ENCODE measurements at places on chromosomes 13 and 19.
A peak's percentile ranks its signal among the peaks of the same experiment; 100 is the strongest.

DNA sequence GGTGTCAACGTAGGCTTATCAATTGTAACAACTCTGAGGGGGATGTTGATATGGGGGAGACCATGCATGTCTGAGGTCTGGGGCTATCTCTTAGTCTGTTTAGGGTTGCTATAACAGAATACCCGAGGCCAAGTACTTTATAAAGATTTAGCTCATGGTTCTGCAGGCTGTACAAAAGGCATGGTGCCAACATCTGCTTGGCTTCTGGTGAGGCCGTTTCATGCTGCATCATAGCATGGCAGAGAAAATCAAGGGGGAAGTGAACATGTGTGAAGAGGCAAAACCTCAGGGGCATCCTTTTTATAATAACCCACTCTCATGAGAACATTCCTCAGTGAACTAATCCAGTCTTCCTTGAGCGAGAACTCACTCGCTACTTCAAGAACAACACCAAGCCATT is 353.8 kb downstream of the ENOX1 start:
- DNase-seq, result no peak

GRCh38 chr13:103187721-103188156 is 121.5 kb upstream of the SLC10A2 start:
- no peak for DNase-seq

GRCh38 chr19:41575998-41576397 is at the start of gene CEACAM21:
Gene CEACAM21 (plus strand): TSS chr19:41576166. CDS start chr19:41576275, 109 bp downstream.
- no peak for DNase-seq

GRCh38 chr13:36329361-36329760 is 16.8 kb downstream of the SPART start:
- DNase-seq, result no peak

DNA sequence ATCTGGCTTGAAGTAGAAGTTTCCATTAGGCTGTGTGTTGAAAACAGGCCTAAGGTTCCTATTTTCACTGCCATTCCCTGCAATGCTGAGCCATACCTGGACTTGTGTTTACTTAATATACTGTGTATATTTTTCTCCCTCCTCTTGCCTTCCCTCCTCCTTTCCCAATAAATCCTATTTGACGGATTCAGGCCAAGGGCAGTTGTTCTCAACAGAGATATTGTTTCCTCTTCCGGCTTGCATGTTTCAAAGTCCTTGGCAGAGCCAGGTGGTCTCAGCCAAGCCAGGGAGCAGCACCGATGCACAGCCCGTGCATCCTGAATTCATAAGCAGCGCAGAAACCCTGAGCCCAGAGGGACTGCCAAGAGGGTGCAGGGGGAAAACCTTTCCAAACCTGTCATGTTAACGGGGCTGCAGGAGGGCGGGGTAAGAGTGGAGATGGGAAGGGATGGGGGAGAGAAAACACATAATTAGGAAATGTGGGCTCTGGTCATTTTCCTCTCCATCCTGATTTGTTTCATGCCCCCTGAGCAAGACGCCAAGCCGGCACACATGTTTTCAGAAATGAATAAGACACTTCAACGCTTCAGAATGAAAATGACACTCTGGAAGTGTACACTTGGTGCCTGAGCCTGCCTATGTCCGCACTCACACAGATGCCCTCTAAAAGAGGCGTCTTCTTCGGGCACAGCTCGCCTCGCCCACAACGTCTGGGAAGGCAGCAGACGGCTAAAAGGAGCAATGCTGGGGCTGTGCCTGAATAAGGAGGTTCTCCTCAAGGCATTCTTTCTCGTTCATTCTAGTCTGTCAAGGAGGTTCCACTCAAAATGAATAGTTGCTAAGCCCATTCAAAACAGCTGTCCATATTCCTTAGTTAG is 149.3 kb upstream of the UBL3 start:
- no peak for DNase-seq

DNA sequence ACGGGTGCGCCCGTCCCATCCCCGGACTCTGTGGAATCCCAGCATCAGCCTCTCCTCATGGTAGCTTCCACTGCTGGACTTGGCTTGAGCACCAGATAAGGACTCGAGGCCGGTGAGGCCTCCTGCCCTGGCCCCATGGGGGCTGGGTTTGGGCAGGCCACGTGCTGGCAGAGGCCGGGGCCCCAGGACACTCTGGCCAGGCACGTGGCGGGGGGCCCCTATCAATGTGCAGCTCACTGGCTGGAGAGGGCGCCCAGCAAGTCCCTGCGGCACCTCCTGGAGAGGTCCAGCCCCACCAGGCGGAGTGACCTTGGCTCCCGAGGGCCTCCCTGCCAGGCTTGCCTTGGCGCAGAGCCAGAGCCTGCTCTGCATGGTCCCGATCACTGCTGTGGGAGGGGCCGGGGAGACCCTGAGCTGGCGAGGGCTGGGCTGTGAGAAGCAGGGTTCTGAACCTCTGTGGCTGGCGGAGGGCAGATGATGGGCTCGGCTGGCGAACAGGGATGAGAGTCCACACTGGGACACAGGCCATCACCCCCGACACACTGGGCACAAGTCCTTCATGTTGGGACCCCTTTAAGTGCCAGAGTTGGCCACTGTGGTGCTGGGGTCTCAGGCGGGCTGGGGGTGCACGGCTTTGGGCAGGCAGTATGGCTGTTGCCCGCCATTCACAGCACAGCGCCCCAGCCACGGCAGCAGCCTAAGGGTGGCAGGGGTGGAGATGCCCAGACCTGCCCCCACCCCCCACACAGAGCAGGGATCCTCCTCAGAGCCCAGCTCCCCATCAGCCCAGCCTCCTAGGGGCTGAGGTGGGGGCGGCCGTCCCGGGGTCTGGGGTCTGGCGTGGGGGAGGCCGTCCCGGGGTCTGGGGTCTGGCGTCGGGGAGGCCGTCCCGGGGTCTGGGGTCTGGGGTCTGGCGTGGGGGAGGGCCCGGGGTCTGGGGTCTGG is 19.1 kb downstream of the CEBPG start:
- DNase-seq, result no peak

GRCh38 chr13:79901336-79901735 is 420.4 kb downstream of the NDFIP2 start:
- no peak for DNase-seq

DNA sequence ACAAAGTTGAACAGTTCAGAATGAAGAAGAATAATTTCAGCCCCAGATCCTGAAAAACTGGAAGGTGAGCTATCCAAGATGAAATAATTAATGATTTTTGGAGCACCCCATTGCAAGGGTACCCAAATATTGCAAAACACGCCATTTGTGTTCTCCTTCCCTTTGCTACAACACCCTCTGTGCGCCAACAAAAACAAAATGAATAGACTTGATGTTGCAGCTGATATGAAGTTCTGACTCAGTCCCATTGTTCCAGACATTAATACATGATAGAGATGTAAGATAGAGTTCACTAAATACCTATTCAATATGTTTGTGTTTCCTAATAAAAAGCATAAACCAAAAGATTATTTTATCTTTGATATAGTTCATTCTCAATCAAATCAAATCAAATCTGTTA is 287.5 kb upstream of the SOX21 start:
- no peak for DNase-seq

- no peak for DNase-seq
These were observed 33.9 kb downstream of the SPATA13 start for GRCh38 chr13:24194447-24194846.

DNA sequence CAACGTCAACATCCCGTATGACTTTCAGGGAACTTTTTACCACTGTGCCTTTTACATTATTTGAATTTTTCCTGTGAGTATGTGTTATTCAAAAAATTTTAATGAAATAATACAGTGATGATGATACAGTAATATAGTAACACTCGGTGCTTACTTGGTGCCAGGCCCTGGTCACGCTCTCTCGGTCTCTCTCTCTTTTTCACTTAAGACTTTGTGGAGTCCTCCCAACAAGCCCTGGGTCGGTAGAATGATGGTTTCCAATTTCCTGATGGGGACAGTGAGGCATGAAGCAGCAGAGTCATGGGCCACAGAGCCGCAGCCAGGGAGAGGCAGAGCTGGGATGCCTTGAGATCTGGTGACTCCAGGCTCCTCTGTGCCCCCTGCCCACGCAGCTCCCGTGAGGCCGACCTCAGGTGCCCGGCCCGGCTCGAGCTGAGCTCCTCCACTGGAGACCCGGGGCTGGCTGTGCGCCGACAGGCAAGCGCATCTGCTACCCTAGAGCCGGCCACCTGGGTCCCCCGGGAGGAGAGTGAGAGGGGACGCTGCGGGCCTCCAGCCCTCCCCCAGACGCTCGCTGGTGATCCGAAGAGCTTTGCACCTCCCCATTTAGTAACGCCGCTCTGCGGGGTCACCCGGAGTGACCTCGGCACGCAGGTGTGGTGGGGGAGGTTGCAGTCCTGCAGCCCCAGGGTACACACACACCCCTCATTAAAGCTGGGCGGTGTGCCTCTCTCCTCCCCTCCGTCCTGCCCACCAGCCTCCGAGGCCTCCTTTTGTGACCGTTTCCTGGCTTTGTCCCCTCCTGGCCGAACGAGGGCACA is 4.4 kb upstream of the SBK3 start:
- DNase-seq, result peak; percentile 82

GRCh38 chr13:39577838-39578491 is 25.0 kb downstream of the LHFPL6 start:
- DNase-seq, result no peak

GRCh38 chr13:48562296-48563066 is 29.6 kb upstream of the RCBTB2 start:
- DNase-seq, result no peak

DNA sequence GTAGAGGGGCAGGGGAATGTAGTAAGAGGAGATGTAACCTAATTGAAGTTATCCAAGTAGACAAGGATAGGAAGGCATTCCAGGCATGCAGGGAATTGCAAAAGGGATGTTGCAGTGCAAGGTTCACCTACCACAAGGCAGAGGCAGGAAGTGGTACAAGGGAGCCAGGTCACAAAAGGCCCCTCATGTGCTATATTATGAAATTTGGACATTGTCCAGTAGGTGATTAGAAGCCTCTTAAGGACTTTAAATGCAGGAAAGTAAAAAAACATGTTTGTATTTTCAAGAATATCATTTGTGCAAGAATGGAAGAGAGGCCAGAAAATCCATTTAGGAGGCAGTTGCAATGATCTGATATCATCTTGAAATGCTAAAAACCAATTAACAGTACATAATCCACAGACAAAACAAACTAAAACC is 111.4 kb downstream of the FRY start:
- no peak for DNase-seq

DNA sequence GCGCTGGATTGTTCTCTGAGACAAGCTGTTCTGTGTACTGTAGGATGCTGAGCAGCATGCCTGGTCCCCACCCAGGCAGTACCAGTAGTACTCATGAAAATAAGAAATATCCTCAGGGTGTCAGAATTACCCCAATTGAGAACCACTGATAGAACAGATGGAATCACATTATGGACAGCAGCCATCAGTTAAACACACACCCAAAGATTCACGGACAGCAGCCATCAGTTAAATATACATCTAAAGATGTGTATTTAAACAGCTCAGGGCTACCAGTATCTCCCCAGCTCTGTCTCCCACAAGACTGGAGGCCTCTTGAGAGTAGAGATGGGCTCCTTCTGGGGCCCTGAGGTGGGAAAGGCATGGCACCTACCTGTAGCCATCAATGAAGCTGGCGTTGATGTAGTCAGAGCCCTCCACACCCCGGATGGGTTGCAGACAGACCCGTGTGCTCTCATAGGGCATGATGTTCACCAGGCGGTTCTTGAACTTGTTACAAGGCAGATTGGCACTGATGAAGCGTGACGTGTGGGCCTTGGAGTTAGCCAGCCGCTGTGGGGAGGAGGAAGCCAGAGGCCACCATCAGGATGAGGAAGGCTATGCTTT is 129.3 kb downstream of the PTPRS start:
- no peak for DNase-seq

DNA sequence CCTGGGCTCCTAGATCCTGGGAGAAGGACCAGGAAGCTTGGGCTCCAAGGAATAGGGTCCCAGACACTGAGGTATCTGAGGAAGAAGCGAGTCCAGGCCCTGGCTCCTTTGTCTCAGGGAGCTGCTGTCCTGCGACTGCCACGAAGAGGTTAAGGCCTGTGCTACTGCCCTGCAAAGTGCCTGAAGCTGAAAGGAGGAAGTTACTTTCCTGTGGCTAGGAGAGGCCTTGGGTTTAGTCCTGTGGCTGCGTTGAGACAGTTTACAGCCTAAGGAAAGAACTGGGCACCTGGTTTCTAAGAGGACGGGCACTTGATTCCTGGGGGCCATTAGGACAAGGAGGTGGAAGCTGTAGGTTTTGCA is 2.8 kb downstream of the MYADM start:
- peak; percentile 62 for DNase-seq

- no peak for DNase-seq
These were observed 426.7 kb downstream of the LIG4 start for GRCh38 chr13:107788464-107789165.

GRCh38 chr13:75442736-75443234 is 39.2 kb downstream of the TBC1D4 start:
- DNase-seq, result no peak

DNA sequence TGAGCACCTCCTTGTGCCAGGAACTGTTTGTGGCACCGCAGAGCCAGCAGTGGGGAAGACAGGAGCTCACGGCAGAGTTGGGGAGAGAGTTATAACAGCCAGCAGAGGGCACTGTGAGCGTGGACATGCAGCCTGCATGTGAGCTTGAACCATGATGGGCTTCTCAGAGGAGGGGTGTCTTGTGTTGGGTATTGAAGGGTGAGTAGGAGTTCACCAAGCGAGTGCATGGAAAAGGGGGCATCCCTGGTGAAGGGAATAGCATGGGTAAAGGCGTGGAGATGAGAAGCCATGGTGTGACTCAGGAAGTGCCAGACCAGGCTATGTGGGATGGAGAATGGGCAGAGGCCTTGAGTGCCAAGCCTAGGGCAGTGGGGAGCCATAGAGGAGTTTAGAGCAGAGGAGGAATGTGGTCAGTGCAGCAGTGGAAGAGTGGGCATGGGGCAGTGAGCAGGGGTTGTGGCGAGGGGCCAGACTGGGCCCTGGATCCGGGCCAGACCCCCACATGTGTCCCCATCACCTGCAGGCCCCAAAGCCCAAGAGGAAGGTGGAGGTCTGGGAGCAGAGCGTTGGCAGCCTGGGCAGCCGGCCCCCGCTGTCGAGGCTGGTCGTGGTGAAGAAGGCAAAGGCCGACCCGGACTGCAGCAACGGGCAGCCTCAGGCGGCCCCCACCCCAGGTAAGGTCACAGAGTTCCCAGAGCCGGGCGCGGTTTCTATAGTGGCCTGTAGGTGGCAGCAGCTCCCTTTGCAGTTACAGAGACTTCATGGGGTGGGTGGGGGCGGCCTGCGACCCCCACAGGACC is 11.8 kb upstream of the SHD start:
- DNase-seq, result peak; percentile 78

DNA sequence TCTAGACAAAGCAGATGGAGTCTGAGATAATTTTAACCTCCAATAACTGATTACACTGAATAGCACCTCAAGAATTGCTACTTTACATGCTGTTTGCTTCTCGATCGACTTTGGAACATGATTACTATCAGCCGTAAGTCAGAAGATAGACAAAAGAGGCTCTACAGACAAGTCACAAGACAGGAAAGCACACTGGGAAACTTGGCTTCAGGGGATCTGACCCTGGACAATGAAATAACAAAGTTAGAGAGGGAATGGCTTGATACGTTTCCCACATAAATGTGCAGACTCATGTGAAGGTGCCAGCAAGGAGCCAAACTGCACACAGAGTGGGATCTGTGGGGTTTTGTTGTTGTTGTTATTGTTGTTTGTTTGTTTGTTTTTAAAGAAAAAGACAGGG is 28.5 kb downstream of the DCLK1 start:
- DNase-seq, result no peak
